Germinal center (tissue), 1 donor: ENCODE measurements at places on chromosomes 12 and 14.

DNA sequence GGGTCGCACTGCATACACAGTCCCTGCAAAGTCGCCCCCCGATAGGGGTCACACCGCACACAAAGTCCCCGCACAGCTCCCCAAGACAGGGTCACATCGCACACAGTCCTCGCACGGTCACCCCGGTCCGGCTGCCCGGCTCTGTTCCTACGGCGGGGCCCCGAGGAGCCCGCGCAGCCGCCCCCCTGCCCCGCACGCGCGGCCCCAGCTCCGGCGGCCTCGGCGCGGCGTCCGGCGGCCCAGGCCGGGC is 300 bp downstream of the SSH1 start:
- DNase-seq, result no peak

DNA sequence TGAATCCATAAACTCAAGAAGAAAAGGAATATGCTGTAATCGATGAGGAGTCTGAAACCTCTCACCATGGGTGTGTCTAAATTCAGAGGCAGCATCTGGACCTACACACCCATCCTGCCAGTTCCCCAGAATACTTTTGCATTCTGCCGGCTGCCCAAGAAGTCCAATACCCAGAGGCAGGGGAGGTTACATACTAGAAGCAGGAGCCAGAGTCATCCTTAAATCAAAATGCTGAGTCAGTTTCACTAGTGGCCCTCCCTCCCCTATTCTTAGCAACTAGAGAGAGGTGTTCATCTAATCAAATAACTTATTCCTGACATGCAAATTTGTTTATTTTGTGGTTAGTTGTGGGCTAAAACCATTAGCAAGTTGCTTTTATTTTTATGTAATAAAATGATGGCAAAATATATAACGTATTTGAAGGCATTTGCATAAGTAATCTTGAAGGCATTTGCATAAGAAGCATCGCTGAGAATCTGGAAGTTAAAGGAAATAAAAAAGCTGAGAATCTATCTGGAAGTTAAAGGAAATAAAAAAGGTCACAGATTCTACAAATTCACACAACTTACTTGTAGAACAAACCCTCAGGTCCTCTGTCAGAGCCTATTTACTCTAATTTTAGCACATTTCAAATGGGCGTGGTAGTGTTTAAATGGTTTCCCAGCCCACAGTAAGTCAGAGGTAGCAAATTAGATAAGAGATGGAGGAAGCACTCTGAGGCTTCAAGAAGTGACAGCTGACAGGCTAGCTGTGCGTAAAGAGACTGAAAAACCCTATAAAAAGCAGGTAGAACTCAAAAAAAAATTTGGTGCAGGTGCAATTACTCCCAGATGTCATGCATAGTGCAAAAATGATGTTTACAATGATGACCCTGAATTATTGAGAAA is 7.8 kb downstream of the BHLHE41 start:
- DNase-seq, result no peak

DNA sequence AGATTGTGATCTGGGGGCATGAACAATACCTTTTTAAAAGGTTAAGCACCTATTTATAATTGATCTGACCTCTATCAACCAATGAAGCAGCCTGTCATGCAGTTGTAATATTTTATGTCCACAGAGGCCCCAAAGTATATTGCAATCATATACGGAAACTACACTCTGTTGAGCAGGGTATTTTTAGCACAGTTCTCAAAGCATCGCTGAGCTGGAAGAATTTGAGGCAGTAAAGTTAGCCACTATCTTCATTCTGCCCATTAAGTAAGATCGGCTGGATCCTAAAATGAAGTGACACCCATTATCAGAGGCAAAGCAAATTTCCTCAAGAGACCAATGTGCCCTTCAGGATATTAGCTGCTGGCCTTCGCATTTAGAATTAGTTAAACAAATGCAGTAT is 47.7 kb upstream of the GRIP1 start:
- peak; percentile 4 for DNase-seq

DNA sequence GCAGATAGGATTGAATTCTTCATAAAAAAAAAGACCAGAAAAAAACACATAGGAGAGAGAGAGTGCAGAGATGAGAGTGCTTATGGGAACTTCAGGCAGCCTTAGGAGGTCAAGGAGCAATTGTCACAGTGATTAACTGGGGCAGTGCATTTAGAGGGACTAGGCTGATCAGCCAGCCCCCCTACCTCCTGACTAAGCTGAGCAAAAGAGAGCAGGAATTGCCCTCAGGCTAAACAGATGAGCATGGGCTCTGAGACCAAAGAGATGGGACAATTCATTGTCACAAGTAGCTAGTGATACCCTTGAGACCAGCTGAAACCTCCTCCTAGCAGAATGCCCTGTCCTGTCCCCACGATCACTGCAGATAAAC is 124.0 kb downstream of the BTG1 start:
- no peak for DNase-seq
